Amygdala (tissue), 56 donors: ENCODE measurements at places on chromosomes 4 and X.

GRCh38 chr4:150242820-150243458, 164.7 kb downstream of the DCLK2 start:
- no peak for DNase-seq

DNA sequence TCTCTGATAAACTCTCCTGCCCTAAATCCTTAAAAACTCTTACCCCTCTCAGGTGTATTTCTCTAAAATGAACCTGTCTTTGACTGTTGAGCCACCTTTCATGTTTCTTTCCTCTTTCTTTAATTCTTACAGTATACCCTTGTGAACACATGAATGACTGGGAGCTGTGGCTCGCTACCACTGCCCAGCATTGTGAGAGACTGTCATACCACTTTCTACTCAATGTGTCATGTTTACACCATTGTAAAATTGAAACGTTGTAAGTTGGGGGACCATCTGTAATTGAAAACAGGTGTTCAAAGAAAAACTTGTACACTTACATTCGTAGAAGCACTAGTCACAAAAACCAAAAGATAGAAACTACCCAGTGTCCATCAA, 66.9 kb downstream of the ZNF182 start:
- DNase-seq = no peak

- DNase-seq = no peak
Measured at GRCh38 chr4:122687531-122688061, 44.9 kb upstream of the BBS12 start.

GRCh38 chr4:151922811-151923210, 162.0 kb upstream of the GATB start:
- DNase-seq = no peak

DNA sequence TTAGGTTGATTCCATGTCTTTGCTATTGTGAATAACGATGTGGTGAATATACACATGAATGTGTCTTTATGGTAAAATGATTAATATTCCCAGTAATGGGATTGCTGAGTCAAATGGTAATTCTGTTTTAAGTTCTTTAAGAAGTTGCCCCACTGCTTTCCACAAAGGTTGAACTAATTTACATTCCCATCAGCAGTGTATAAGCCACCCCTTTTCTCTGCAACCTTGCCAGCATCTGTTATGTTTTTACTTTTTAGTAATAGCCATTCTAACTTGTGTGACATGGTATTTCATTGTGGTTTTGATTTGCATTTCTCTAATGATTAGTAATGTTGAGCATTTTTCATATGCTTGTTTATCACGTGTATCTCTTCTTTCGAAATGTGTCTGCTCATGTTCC, 503.3 kb downstream of the PCDH18 start:
- no peak for DNase-seq

- DNase-seq = no peak
Measured at GRCh38 chr4:92524131-92524530, 220.4 kb downstream of the GRID2 start.

GRCh38 chr4:152536545-152537182, 772 bp upstream of the FBXW7 start:
- no peak for DNase-seq

- no peak for DNase-seq
Measured at GRCh38 chr4:176377780-176378179, 58.0 kb downstream of the SPCS3 start.

DNA sequence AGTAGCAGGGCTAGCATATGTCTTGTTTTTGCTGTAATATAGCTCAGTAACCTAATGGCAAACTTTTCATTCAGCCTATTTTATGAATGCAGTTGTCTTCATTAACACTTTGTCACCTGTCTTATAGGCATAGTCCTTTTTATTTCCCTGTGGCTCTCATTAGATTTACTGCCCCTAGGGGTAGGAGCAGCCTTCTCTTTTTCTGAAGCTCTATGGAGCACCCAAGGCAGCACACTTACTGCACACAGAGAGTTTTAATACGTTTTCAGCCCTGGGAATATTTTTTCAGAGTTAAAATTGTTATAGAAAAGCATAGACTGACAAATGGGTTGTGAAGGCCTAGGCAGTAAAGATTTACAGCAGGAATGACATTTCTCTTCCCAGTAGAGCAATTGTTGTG, 406.8 kb downstream of the TMA16 start:
- DNase-seq = no peak

DNA sequence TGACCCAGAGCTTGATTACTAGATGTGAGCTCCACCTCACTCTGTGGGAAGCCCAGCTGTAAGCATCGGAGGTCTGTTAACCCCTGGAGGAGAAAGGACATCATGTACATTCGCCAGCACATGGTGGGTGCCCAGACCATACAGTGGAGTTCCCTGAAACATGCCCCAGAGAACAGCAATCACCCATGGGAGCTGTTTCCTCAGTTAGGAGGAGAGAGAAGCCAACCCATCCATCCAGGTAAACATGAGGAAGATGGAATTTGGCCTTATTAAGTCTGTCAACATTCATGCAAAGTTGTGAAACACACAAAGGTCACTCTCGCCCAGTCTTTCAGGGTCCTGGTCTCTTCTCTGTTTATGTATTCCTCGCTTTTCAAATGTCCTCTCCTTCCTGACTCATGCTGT, 354.7 kb downstream of the ANK2 start:
- no peak for DNase-seq

- no peak for DNase-seq
Measured at GRCh38 chrX:47093248-47093647, 15.0 kb downstream of the RGN start.

- no peak for DNase-seq
Measured at GRCh38 chr4:38326499-38326898, 337.5 kb upstream of the KLF3 start.

DNA sequence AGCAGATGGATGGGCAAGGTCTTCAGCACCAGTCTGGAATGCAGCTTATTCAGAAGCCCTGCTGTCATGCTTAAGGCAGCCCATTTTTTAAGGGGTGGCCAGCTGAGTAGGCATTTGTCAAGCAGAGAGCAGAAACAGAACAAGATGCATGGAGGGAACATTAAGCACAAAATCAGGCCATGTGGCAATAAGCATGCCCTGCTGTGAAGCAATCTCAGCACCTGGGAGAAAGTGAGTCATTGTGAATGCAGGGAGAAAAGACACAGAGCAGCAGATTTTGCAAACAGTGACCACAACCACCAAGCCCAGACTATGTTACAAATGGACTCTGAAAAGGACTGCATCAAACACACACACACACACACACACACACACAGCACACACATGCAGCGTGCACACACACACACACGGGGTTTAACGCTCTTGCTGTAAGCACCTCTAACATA, 94.1 kb upstream of the GALNT7 start:
- no peak for DNase-seq

- no peak for DNase-seq
Measured at GRCh38 chrX:72027024-72027913, 104.4 kb downstream of the RTL5 start.

- no peak for DNase-seq
Measured at GRCh38 chr4:185958094-185958747, 110.7 kb upstream of the TLR3 start.

- DNase-seq = no peak
Measured at GRCh38 chr4:55393461-55394320, 2.1 kb upstream of the TMEM165 start.

DNA sequence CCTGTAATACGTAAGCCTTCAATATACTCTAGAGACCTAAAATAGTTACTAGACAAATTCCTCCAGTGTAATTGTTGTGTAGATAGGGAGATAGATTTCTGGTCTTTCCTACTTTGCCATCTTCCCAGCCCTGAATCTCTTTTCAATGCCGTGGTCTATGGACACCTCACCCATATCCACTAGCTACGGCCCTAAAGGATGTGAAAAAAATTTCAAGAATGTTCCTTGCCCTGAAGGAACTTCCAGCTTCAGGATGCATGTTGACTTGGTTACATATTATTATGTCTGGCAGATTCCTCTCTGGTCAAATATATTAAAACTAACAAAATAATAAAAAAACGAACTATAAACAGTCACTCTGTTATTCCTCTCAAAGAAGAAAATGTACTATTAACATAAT, 52.4 kb upstream of the TSPAN5 start:
- no peak for DNase-seq

GRCh38 chr4:110250023-110250387, 51.6 kb upstream of the ELOVL6 start:
- DNase-seq = no peak

- no peak for DNase-seq
Measured at GRCh38 chr4:126976850-126977632, 655.7 kb upstream of the INTU start.

GRCh38 chrX:63764946-63765345, 20.1 kb downstream of the ARHGEF9 start:
- DNase-seq = no peak

DNA sequence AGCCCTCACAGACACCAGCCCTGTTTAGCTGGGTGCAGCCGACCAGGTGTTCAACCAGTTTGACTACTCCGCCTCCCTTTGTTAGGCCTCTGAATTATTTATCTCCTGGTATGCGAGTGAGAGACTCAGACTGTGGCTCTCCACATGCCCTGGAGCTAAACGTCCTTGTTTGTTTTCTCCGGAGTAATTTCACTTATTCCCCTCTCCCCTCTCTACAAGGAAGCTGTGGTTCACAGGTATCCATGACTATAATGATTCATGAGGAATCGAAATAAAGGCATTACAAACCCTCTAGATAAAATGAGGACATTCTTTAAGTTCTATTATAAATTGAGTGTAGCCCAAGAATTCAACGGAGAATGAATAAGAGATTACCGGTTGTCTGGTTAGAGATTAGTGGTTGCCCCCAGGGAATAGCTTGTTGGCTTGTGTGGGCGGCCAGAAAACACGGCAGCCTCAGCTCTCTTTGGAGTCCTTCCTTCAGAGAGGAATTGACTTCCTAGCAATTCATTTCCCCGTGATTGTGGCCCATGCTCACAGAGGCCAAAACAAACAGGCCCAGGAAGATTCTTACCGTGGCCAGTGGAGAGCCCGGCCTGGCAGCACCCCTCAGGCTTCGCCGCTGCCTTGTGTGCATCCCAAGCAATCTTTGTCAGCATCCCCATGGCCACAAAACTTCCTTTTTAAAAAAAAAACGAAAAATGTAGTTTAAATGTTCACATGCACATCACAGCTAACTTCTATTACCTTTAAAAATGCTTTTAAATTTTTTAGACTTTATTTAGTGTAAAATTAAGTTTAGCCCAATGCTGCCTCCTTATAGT, 60.2 kb upstream of the CBR4 start:
- DNase-seq = no peak

GRCh38 chr4:16257611-16258010, 31.3 kb upstream of the TAPT1 start:
- no peak for DNase-seq

DNA sequence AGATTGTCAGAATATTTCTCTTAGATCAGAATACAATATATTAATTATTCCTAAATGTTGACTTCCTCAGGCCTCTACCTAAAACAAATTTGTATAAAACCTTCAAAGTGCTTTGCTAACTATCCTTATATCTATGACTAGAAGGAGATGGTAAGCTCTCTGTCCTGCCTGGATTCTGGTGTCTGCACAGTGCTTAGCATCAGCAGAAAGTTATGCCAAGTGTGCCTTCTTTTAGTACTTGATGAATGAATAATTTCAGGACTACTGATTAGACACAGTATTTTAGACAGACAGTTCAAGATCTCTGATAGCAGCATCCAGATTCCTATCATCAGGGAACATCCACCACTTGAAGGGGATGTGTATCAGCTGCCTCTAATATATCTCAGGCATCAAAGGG, 242.4 kb upstream of the TLL1 start:
- DNase-seq = no peak

DNA sequence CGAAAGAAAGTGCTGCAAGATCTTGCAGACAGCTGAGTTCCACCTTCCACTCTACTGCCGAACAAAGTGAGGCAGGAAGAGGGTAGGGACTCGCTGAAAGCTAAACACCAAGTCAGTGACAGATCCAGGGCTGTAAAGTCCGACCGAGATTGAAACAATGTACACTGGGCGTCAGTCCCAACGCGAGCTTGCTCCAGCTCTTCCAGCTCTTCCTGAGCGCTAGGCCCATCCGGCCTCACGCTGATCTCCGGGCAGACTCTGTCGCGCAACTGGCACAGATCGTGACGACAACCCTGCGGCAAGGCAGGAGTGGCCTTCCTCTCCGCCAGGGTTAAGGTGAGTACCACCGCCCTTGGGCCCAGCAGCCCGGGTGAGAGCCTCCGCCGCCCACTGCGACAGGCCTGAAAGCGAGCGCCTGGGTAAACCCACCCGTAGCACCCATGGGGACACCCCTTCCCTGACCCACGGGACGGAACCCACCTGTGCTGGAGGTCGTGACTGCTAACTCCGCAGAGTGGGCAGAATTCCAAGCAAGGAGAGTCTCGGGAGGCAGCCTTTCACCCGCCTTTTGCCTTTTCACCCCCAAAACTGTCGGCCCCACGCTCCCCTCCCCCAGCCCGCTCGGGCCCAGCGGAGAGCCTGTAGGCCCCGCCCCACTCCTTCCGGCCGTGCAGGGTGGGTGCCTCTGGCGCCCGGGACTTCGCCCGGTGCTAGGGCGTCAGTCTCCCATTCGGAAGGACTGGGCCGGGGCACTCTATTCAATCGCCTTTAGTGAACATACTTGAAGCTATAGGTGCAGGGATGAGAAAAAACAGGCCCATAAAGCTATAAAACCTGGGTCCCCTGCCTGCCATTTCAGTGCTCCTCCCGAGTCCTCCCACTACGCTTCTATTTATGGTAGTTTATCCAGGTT, at the start of gene TMLHE:
Gene TMLHE, minus strand, starts transcription at position 641 of the 913 bp plus-strand sequence. CDS start 67,676 bp downstream, outside the sequence.
- no peak for DNase-seq

GRCh38 chrX:46750889-46751288, 8.0 kb downstream of the SLC9A7 start:
- no peak for DNase-seq

GRCh38 chrX:119726900-119727555, 31.4 kb upstream of the SOWAHD start:
- no peak for DNase-seq

DNA sequence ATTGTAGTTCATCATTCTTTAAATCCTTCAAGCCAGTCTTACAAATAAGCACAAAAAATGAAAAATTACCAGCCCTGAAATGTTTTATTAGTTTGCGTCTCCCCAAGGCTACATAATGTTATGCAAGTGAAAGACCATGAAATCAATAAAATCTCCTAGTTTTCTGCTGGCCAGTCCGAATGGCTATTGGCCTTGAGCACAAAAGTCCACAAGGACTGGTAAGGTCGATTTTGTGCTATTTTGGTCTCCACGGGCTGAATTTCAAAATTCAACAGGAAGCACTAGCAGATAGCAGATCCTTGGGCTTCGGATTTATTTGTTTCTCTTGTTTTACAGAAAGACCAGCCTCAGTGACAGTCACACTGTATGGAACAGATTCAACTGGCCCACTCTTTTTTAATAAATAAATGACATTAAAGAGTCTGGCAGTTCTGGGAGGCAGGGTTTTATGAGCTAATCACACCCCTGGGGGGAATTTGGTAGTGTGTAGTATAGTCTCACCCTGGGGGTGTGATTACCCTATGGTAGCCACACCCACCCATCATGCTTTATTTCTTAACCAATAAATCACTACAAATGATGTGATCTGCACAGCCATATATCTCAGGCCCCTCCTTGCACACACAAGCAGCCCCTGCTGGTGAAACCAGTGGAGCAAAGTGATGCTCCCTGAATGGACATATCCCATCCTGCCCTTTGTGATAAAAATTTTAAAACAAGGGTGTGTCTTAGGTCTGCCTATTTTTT, 51.1 kb upstream of the TMEM33 start:
- DNase-seq = no peak

DNA sequence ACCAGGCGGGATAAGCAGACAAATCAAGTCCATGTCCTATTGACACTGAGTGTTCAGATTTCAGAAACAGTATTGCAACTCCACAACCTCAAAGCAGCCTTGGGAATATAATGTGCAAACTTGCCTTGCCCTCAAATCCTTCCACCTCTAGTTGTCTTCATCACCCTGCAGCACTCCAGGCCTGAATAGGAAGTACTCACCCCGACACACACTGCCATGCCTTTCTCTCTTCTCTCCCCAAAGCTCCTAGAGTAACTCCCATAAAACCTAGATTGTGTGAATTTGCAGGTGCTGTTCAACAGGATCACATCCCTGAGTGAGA, 19.6 kb downstream of the ACSL1 start:
- DNase-seq = no peak
